Skeletal muscle cell (primary cell): ENCODE measurements at places on chromosomes 12 and 14.
A peak's percentile ranks its signal among the peaks of the same experiment; 100 is the strongest.

GRCh38 chr12:83179999-83180398, 493.3 kb downstream of the TMTC2 start:
- no peak for DNase-seq

DNA sequence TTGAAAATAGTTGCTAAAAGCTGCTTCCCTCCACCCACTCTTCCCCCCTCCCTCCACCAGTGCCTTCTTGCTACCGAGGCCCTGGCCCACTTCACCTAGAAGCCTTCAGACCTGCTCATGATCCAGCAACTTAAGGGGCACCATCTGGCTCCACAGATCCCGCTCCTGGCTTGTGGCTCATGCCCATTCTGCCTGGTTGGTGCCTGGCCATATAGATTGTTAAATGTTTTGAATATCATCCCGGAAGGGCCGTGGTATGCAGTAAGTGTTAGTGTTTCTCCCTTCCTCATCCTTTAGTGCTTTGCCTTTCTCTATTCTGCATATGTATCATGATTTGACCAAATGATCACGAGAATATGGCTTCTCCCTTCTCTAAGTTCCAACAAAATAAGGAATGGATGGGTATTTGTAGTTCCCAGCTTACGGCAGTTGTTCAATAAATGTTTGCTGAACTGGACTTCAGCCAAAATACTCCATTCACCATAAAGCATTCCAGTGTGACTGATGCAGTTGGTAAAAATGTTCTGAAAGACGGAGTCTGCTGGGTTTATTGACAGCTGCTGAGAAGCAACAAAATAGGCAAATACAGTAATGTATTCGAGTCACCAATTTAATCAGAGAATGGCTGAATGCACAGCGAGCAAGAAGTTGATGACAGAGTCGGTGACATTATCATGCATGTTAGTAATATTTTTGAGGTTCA, 30.7 kb downstream of the GRIP1 start:
- DNase-seq, result no peak

GRCh38 chr12:48078901-48079300, 27.0 kb downstream of the SENP1 start:
- DNase-seq, result peak; percentile 25

- DNase-seq, result no peak
These were observed 34.0 kb downstream of the ALG10B start for GRCh38 chr12:38350342-38351174.

DNA sequence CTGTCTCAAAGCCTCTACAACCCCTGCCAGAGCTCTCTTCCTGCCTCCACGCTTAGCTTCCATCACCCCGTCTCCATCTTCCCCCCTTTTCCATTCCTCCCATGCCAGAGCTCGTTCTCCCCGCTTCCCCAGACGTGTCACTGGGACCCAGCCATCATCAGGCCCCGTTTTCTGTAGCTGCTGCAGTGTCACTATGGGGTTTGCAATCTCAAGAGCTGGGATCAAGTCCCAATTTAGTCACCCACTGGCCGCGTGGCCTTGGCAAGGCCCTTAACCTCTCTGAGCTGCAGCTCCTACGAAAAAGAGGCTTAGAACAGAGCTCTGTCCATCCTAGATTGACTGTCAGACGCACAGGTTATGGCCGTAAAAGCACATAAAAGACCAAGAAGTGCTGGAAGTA, 901 bp upstream of the FAIM2 start:
- DNase-seq, result no peak

DNA sequence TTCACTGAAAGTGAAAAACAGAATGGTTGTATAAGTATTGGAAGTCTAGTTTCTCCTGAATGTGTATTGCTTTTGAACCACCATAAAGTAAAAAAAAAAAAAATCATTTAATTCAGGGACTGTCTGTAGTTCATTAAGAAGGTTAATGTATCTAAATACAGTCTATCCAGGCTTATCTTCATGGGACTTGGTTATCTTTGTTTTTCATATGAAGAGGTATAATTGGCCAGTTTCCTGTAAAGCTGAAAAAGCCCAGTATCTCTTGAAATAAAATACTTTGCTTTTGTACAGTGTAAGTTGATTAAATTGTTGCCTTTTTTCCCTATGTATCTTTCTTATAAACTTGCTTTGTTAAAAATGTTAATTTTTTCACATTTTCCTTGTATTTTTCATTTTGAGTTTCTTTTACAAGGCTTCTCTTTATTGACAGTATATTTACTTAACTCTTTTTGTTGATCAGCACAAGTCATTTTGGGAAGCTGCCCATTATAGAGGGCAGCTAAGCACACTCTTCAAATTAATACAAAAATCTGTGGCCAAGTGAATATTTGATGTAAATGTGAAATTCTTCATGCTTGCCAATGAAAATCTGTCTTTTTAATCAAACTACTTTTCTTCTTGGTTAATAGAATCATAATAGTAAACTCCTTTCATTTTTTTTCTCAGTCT, 156.0 kb downstream of the TMTC3 start:
- no peak for DNase-seq
